Choroid plexus epithelial cell (primary cell): ENCODE measurements at places on chromosomes 5 and 9.

- DNase-seq = peak; percentile 3
These were observed 52.5 kb upstream of the SEMA6A start for GRCh38 chr5:116626945-116627679.

DNA sequence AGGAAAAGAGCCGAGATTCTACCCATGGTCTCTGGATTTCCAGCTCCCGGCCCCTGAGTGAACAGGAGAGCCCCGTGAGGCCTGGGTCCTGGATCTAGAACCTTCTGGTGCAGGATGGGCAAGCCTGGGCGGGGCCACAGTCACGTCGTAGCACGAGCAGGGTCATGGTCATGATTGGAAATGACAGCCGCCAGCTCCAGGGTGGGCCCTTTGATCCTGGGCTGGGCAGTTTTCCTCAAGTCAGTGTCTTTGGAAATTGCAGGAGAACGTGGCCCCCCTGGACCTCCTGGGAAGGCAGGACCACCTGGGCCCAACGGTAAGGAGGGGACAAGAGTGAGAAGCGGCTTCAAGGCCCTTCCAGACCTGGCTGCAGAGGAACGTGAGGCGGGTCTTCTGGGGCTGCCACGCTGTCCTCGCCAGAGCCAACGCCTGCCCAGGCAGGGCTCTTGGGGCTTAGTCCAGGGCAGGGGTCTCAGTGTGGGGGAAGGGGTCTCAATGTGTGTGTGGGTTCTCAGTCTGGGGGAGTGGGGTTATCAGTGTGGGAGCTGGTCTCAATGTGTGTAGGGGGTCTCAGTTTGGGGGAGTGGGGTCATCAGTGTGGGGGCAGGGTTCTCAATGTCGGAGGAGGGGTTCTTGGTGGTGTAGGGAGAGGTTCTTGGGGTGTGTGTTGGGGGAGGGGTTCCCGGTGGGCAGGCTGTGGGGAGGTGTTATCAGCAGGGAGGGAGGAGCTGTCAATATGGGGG, 2.6 kb downstream of the FCN2 start:
- no peak for DNase-seq

DNA sequence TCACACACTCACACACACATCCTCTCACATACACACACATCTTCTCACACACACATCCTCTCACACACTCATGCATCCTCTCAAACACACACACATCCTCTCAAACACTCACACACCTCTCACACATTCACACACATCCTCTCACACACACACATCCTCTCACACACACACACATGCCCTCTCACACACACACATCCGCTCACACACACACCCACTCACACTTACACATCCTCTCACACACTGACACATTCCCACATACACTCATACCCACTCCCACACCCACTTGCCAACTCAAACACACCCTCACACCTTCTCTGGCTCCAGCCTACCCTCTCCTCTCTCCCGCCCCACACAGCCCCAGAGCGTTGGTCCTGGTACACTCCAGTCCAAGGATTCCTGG, 127.9 kb upstream of the SLC30A5 start:
- no peak for DNase-seq

- DNase-seq = no peak
These were observed 628.7 kb downstream of the CCDC171 start for GRCh38 chr9:16181539-16181938.

DNA sequence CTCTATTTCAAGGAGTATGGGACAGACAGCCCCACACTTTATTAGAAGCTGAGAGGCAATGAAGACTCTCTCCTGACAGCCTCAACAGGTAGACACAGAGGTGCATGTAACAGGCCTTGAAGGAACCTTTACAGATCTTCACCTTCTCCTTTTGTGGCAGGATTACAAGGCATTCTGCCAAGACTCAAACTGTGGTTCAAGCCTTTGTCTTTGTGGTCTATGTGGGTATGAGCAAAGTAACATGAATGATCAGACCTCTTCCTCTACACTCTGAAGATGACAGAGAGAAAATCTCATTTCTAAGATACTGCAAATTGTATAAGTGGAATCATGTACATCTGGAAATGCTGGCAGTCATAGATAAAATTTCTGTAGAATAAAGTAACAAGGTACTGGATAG, 346.9 kb downstream of the CDH9 start:
- no peak for DNase-seq

- DNase-seq = no peak
These were observed 49.7 kb upstream of the SPATA31D4 start for GRCh38 chr9:81878530-81878929.

- peak; percentile 95 for DNase-seq
These were observed 61.1 kb downstream of the GRIA1 start for GRCh38 chr5:153551537-153552079.

DNA sequence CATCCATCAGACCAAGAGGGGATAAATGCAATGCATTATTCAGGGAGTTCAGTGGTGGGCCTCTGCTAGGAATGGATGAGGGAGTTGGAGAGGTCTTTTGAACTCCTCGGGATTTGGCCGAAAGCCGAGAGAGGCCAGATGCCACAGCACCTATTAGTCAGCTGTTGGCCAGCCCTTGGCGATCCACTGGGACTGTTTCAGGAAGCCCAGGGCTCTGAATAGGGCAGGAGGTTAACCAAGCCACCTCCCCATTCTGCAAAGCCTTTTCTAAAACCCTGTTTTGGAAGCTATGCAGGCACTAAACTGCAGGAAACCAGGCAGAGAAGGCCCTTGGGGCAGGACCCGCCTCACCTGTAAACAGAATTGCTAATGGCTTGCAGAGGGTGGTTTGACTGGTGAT, 37.8 kb downstream of the ASTN2 start:
- DNase-seq = no peak

DNA sequence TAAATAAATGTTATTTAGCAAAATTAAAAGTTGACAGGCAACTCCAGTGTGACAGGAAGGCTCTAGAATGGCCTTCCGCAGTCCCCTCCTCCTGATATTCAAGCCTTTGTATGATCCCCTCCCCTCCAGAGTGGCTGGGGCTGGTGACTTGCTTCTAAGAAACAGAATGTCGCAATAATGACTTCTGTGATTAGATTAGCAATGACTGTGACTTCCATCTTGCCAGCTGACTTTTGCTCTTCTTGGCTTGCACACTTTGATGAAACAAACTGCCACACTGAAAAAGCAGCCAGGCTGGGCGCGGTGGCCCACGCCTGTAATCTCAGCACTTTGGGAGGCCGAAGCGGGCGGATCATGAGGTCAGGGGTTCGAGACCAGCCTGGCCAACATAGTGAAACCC, 106.5 kb upstream of the LARP1 start:
- DNase-seq = peak; percentile 5

DNA sequence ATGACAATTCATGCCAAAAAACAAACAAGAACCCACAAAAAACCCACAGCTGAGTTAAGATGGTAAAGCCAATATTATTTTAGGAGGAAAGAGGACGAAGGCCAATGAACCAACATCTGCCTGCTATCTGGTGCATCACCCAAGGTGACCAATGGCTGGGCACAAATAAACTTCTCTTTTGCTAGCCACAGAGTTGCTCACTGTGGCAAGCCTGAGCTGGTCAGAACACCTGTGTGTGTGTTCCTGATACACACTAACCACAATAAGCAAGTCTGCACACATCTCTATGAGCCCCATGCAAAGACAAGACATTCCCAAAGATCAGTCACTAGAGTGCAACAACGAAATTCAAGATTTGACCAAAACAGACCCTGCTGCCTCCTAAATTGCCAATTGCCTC, 63.1 kb downstream of the RNF38 start:
- no peak for DNase-seq

DNA sequence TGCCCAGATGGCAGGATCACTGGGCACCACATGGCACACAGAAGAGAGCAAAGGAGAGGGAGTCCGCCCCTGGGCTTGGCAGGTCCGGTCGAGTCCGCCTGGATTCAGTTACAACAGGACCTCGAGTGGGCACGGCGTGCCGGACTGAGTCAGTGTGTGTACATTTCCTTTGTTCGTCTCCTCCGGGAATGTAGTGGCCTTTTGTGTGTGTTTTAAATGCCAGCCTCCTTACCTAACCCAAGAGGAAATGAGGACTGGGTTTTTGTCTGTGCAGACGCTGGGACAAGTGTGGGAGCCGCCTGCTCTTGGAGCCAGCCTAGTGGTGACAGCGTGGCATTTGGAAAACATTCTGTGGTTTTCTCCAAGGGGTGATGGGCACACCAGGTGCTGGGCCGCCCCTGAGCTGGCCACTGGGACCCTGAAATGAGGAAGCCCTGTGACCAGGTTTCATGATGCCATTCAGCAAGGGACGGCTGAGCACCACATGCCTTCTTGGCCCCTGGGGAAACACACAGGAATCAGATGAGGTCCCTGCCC, 9.6 kb downstream of the NEK6 start:
- DNase-seq = peak; percentile 57

DNA sequence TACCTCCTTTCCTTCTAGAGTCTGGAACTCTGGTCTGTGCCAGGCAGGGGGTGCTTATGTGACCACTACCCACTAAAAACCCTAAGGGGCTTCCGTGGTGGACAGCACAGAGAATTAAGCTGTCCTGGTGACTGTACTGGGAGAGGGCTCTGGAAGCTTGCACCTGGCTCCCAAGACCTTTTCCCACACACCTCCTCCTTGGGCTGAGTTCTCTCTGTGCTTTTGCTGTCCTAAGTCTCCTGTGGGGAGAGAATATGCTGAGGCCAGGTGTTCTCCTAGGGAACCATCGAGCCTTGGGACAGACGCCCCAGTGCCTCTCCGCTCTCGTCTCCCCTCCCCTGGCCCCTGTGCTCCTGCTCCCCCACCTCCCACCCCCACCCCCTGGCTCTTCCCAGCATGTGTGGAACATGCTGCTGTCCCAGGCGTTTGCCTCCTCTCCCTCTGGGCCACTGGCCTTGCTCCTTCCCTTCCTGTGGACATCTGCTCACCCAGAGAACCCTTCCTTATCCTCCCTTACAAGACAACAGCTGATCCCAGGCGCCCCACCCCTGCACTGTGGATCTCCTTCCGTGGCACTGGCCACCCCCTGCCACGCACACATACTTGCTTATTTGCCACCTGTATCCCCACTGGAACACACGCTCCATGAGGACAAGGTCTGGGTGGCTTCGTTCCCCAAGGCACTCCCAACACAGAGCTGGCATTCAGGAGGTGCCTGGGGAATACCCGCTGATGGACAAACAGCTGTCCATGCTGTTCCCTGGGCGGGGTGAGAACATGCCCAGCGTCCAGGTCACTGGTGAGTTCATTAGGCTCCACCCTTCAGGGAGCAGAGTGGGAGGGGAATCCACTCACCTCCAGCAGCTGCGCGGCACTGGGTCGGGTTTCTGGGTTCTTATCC, 83.0 kb downstream of the STK10 start:
- no peak for DNase-seq

DNA sequence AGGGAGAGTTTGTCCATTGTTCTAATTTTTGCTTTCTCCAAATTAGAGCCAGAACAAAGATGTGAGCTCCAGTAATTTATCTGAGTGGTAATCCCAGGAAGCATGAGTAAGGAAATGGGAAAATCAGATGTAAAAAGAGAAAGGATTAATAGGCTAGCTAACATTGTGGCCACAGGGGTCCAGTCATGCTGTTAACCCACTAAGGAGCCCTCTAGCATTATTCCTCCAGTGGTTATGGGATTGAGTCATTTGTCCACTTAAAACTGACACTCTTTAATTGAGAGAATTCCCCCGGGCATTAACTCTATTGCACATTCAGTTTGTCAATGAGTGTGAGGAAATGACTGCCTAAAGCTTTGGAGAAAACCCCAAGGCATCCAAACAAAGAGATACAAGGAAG, 700.3 kb upstream of the TYRP1 start:
- DNase-seq = no peak

- DNase-seq = peak; percentile 46
These were observed 41.2 kb downstream of the FYB1 start for GRCh38 chr5:39178171-39178570.

DNA sequence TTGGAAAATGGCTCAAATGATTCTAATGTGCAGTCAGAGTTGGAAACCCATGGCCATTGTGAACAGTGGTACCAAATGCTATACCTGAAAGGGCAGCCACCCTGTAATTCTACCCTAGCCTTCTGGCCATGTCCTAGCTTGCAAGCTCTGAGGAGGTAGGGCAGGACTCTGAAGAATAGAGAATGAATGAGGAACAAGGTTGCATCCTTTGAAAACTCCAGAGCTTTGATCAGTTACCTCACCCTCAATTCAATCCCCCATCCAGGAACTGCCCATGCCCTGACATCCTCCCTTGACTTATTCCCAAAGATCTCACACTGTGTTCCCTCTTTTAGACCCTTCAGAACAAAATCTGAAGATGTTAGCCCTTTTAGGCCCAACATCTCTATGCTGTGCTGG, 17.8 kb upstream of the ERMP1 start:
- DNase-seq = no peak

GRCh38 chr9:26261503-26262330, 583.5 kb upstream of the TUSC1 start:
- peak; percentile 31 for DNase-seq

- DNase-seq = no peak
These were observed 78.3 kb upstream of the FCN2 start for GRCh38 chr9:134802216-134802795.

DNA sequence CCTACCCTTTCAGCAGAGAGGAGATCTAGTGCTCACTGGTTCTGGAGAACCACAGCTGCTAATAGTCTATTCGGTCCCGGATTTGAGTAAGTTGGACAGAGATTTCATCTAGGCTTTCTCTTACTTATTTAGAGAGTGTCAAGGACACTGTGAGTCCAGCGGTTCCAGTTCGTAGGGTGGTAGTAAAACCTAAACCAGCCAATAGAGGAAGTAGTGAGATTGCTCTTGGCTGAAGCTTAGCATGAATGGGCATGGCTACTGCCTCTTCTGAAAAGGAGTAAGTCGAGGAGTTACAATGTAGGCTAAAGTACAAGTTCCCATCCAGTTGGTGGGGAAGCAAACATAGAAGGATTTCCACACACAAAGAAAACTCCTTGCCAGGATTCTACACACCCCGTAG, 109.6 kb upstream of the MOCS2 start:
- DNase-seq = no peak

- DNase-seq = no peak
These were observed 181.0 kb upstream of the CLINT1 start for GRCh38 chr5:158039911-158040347.

DNA sequence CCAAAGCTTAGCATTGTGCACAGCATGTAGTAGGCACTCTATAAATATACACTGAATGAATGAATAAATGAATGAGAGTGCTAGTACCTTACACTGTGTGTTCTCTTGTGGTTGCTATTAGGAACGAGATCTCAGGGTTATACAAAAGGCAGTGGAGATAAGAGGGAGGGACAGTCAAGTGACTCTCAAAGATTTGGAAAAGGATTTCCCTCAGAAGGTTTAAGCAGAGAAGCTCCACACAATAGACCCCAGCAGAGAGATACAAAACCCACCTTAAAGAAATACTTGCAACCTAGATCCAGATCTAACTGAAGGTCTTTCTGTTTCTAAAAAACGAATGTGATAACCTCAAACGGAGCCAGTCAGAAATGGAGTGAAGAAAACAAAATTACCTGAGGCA, 11.8 kb upstream of the EFNA5 start:
- DNase-seq = no peak

GRCh38 chr5:66529704-66530103, 66.5 kb upstream of the MAST4 start:
- no peak for DNase-seq

- peak; percentile 17 for DNase-seq
These were observed 17.6 kb downstream of the C9orf43 start for GRCh38 chr9:113428062-113428615.

- DNase-seq = peak; percentile 37
These were observed 247.1 kb upstream of the ANKRD55 start for GRCh38 chr5:56480078-56480704.
